ENCODE measurements at places on chromosomes 3 and 15.

- DNase-seq, result no peak
These were observed 106.1 kb downstream of the GHSR start for GRCh38 chr3:172342097-172342659.

- no peak for DNase-seq
These were observed 3.0 kb upstream of the GPR87 start for GRCh38 chr3:151319628-151320027.

- no peak for DNase-seq
These were observed 51.5 kb upstream of the GSK3B start for GRCh38 chr3:120145542-120146285.

DNA sequence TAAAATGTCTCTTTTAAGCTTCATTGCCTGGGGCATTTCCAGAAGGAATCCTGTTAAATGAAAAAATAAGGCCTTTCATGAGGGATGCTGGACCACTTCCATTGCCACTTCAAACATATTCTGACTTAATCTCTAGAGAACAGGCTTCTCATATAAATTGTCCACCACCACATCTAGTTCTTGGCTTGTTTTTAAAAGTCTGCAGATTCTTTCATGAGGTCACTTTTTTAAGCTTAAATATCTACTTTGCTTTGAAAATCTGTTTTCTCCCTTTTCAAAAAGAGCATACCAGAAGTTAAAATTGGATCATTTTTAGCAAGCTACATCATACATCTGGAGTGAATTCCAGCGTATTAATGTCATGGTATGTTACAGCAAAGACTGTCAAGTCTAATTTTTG, 131.6 kb downstream of the C3orf70 start:
- no peak for DNase-seq

DNA sequence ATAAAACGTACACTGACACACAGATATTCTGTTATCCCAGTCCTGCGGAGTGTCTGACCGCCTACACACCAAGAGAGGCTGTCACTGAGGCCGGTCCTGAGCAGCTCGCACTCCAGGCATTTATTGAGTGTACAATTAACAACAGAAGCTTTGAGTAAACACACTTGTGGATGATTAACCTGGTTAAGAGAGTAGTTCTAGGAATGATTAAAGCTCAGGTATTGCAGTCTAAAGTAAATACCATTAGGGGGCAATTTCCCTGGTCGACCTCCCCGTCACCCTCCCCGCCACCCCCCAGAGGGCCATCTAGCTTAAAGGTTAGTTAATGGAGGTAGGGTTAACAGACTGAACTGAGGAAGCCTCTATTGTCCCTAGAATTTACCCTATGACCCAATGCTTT, 1278.5 kb downstream of the NSUN3 start:
- DNase-seq, result no peak

GRCh38 chr3:14460342-14461005, 58.1 kb downstream of the SLC6A6 start:
- DNase-seq, result no peak
